ENCODE measurements at places on chromosomes 1 and 21.

DNA sequence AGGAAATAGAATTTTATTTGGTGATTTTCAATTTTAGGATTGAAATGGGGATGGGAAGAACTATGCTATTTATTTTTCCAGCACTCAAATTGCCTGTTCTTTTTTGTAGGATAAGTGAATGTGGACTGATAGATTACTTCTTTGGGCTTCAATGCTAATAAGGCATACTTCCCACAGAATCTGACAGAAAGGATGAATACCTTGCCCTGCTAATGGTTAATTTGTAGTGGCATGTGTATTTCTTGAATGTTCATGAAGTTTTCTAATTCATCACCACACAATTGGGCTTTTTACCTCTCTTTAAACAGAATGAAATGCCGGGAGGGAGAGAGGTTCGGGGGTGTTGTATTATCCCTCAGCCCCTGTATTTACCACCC lies 369.1 kb upstream of the ADGRL2 start:
- no peak for DNase-seq

- DNase-seq = no peak
These were observed 218.6 kb downstream of the SLC45A1 start for GRCh38 chr1:8536515-8536914.

DNA sequence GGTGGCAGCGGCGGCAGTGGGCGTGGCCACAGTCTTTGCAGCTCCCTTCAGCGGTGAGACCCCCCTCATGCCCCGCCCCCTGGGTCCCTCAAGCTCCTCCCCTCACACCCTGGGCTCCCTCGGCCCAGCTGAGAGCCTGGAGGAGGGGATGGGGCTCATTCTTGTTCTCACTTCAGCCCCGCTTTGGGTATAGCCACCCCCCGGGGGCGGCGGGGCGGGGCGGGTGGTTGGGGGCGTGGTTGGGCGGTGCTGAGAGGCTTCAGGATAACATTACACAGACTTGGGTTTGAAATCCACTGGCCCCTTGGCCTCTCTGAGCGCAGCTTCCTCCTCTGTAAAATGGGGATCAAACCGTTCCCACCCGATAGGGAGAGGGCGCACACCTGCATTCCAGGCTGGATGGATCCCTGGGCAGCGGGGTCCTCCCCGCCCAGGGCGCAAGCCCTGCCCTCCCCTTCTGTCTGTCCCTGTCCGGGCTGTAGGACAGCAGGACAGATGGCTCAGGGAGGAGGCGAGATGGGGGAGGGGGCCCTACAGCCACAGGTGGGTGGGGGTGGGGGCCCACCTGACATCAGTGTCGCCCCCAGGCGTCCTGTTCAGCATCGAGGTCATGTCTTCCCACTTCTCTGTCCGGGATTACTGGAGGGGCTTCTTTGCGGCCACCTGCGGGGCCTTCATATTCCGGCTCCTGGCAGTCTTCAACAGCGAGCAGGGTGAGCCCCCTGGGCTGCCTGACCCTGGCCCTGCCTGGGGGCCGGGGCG lies 5.1 kb downstream of the CLCNKA start:
- no peak for DNase-seq

DNA sequence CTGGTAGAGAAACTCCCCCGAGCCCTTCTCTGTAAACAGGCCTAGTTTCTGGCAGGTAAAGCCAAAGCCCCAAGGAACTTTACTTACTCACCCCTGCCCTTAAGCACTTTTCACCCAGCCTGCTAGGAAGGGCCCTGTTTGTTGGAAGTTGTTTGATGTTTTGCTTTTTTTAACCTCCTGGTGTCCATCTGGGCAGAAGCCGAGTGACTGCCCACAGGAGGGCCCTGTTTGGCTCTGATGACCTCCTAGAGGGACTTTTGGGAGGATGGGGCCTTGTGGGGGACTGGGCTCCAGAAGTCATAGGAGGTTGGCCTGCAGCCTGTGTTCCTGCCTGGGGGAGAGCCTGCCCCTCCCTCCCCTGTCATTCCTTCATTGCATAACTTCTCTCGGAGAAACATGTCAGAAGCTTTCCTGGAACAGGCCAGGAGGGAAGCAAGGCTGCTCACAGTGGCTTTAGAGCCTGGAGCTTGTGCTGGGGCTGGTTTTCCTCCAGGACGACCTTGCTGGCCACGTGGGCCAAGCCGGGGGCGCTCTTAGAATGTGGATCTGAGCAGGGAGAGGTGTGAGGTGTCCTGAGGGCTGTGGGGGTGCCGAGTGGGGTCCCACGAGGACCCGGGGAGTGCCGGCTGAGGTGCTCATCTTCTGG lies 33.9 kb downstream of the COQ8A start:
- DNase-seq = peak; percentile 40

DNA sequence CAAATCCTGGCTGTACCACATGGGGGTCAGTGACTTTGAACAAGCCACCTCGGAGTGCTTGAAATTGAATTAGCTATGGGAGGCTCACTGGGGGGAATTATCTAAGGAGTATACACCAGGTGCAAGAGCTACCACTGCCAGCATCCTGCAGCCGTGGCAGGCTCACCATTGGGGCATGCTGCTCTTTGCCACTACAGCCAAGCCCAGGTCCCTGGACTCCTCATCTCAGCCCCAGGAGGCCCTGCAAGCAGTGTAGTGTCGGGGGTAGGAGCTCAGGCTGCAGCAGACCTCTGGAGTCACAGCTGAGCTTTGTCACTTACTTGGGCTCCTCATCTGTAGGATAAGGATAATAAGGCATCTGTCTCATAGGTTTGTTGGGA lies 35.3 kb downstream of the ACOT11 start:
- no peak for DNase-seq

DNA sequence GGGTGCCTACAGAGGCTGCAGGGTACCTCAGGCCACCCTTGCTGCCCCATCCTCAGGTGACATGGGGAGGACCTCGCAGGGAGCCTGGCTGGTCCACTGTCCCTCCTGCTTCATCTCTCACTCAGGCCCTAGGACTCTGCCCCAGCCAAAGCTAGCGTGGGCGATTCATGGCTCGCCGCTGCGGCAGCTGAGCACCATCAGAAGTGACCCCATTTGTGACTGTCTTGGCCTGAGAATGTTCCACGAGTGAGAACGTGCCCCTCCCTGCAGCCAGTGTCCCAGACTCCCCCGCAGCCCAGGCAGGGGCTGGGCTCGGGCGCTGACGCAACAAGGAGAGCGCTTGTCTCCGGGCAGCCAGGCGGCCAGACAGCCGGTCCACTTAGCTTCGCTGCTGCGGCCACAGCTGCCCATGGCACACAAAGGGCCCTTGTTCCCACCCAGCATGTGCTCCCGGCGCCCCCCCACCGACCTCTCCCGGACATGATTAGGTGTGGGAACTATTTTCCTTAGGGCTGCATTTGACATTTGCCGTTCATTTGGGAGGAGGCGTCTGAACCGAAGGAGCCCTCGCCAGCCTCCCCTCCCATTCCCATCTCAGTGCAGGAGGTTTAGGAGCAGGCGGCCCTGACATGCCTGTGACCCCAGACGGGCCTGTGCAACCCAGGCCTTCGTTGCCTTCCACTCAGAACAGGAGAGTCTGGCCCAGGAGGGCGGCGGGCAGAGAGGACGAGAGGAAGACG lies 19.3 kb upstream of the POFUT2 start:
- no peak for DNase-seq

DNA sequence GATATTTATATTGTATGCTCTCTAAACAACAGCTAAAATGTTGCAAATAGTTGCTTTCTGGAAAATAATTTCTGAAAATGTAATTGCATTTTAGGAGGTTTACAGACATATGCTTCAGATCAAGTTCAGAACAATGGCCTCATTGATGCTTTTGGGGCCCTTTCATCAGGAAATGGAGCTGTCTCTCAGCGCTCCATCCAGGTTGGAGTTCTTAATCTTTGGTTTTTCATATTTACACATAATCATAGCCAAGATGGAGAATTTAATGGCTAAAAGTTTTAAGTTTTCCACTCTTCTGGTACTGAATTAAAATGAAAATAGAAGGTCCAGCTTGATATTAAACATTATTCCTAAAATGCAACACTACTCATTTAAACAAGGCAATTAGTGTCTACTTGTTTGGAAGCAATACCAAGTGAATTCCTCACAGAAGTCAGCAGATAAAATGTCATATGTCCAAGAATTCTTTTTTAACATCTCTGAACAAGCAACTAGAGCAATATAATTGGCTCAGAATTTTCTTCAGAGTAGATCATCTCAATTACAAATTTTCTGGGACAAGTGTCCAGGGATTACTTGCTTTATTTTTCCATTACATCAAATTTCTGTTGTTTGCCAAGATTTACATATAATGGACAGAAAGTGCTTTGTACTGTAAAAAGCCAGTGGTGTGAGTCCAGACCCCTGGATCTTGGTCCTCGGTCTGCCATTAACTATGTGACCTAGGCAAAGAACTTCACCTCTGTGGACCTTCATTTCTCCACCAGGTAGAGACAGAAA lies 22.6 kb downstream of the CLCA1 start:
- DNase-seq = no peak

GRCh38 chr1:204826970-204827369 lies 43.7 kb upstream of the NFASC start:
- peak; percentile 7 for DNase-seq

- DNase-seq = no peak
These were observed 18.6 kb upstream of the PDZK1IP1 start for GRCh38 chr1:47208374-47208850.

Measured in NCI-H1092 treated with DMSO at 0.1 percent for 48 hours (cell line).